ENCODE measurements at places on chromosomes 1 and 21.
A peak's percentile ranks its signal among the peaks of the same experiment; 100 is the strongest.

DNA sequence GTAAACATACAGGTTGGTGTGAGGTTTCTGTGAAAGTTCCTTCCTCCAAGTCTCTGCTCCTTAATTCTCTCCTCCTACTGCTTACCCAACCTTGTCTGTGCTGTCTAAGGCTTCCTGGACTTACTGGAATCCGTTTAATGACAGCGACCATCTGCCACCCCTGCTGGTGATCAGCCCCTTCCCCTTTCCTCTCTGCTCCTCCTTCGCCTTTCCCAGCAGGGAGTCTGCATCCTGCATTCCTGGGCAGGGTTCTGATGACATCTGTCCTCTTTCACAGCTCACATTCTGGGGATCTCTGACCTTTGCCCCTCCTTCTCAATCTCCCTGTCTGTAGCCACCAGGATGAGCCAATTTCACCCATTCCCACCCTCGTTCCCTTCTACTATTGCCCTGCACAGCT is 66.5 kb downstream of the KIRREL1 start:
- DNase-seq, result no peak

DNA sequence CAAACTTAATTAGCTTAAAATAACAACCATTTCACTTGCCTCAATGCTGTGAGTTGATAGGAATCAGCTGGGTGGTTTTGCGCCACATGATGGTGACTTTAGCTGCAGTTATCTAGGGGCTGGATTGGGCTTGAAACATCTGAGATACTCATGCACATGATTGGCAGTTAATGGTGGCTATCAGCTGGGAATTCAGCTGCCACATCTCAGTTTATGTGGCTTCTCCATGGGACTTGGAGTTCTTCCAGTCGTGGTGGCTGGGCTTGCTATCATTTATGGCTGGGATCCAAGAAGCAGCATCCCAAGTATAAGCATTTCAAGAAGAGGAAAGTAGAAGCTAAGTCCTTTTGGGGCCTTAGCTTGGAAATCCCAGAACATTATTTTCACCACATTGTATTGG is 36.4 kb downstream of the PDC start:
- DNase-seq, result no peak

GRCh38 chr1:173451981-173452380 is 25.2 kb upstream of the PRDX6 start:
- no peak for DNase-seq

- DNase-seq, result peak; percentile 60
Observed at GRCh38 chr1:110412576-110412975, 5.1 kb upstream of the LAMTOR5 start.

- no peak for DNase-seq
Observed at GRCh38 chr1:223837206-223837605, 8.5 kb downstream of the TP53BP2 start.

DNA sequence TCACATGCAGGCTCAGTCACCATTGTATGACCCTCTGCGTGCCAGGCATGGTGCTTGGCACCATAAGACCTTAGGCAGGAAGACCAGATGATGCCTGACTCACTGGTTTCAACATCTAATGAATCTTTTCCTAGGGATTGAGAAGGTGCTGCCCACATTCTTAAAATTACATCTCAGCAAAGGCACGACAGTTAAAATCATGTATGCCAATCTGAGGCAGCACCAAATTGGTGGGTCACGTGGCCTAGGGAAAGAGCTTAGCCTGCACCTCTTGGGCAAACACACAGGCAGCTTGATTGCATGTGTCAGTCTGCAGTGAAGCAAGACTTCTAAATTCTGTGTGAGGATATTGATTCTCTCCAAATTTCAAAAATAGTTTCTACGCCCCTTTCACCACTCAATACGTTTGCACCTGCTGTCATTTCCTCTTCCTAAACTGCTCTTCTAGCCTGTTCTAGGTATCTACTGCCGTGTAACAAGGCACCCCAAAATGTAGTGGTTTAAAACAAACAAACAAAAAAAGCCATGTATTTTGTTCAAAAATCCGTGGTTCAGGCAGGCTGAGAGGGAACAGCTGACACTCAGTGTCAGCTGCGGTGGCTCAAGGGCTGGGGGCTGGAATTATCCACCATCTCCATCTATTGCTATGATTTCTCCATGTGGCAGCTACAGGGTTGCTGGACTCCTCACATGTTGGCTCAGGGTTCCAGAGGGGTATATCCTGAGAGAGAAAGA is 160.2 kb upstream of the FGGY start:
- no peak for DNase-seq

DNA sequence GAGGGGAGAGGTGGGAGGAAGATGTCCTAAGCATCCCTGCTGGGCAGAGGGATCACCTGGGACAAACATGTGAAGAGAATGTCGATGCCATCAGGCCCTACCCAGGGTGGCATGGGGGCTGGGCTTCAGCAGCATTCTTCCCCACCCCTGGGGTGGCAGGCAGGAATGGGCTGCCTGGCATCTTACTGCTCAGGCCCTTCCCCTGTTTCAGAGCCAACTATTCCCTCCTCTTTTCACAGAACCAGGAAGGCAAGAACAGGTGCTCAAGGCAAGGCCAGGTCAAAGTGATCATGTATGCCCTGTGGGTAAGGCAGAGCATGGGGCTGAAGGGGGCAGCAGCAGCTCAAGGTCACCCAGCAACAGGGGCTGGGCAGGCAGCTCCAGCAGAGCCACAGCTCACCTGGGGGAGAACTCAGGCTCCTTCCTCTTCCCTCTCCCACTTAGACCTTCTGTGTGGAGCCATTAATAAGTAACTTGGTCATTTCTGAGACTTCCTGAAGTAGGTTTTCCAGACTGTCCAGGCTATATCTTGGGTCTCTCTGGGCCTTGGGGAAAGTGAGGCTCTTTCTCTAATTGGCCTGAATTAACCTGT is 56.4 kb downstream of the ELK4 start:
- DNase-seq, result no peak

DNA sequence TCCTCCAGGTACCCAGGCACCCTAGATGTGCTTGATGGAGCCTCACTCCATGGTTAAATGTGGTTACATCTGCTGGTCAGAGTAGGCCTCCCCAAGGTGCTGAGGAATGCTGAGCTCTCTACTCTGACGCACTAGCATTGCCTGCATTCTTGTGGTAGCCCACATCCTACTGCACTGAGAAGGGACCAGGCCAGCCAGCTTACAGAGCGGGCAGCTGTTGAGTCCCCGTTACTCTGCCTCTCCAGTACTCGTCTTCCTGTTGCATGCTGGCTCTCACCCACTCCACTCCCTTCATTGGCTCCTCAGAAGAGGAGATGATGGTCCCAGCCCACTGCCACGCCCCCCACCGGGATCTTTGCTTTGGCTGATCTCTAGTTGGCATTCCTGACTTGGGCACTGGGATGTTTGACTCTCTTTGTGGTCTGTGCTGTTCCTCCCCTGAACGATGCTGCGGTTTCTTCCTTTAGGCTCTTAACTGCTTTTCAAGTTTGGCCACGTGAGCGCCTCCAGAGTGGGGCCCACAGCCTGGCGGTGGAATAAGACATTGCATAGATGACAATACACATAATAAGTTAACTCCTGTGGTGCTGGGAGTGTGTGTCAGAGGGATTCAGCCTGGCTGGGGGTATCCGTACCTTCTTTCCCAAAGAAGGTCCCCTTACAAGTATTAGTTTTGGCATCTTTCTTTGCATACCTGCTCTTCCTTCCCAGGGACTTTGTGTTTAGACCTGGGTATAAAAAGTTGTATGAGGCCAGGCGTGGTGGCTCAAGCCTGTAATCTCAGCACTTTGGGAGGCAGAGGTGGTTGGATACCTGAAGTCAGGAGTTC is 18.6 kb downstream of the AZIN2 start:
- peak; percentile 55 for DNase-seq

GRCh38 chr1:29251164-29252124 is 15.1 kb downstream of the PTPRU start:
- no peak for DNase-seq

- DNase-seq, result no peak
Observed at GRCh38 chr1:172616636-172617035, 42.3 kb upstream of the FASLG start.

DNA sequence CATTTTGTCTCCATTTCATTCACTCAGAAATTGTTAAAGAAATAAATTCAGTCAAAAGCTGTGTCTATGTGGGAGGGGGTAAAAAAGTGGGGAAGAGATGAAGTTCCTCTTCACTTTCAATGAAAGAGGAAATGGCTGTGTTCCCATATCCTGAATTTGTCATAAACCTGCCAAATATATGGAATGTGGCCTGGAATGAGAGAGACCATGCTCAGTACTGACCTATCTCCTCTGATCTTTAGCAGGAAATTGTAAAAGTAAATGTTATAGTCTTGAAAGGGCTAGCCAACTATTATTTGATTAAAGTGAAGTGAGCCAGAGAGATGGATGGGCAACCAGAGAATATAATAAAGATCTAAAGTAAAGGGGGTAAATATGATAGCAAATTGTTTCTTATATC is 130.3 kb upstream of the C21orf91 start:
- DNase-seq, result no peak

DNA sequence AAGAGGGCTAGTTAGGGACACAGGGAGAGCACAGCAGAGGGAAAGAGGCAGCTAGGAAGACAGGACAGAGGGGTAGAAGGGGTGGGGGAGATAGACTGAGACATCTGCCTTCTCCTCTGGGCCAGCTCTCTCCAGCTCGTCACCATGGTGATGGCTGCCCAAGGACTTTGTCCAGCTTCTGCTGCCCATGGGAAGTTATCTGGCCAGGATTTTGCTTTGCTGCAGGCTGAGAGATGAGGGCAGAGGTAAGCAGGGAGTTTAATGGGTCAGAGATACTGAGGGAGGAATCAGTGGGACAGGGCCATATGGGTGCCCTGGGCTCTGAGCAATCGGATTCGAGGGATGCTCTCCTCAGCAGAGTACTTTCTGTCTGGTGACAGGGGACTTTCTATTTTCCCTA is 34.5 kb upstream of the GPR37L1 start:
- DNase-seq, result no peak

- DNase-seq, result no peak
Observed at GRCh38 chr1:36522021-36522420, 39.3 kb upstream of the CSF3R start.

GRCh38 chr1:114691061-114691460 is 4.3 kb downstream of the AMPD1 start:
- DNase-seq, result no peak

- no peak for DNase-seq
Observed at GRCh38 chr1:247551721-247552120, 2.8 kb downstream of the GCSAML start.

DNA sequence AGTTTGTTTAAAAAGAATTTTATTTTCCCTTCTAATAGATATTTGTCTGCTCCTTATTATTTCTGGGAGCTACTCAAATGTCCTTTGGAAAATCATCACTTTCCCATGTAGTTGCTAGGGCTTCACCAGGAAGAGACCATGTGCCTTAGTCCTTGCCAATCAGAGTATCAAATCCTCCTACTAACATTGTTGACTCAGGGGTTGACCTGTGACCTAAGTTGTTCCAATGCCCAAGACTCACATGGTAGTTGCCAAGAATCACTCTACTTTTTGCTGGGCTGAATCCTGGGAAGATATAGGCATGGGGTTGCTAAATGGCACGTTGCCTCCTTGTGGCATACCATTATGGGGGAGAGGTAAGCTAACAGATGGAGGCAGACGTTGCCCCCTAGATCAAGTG is 58.2 kb upstream of the FOXD3 start:
- DNase-seq, result no peak

DNA sequence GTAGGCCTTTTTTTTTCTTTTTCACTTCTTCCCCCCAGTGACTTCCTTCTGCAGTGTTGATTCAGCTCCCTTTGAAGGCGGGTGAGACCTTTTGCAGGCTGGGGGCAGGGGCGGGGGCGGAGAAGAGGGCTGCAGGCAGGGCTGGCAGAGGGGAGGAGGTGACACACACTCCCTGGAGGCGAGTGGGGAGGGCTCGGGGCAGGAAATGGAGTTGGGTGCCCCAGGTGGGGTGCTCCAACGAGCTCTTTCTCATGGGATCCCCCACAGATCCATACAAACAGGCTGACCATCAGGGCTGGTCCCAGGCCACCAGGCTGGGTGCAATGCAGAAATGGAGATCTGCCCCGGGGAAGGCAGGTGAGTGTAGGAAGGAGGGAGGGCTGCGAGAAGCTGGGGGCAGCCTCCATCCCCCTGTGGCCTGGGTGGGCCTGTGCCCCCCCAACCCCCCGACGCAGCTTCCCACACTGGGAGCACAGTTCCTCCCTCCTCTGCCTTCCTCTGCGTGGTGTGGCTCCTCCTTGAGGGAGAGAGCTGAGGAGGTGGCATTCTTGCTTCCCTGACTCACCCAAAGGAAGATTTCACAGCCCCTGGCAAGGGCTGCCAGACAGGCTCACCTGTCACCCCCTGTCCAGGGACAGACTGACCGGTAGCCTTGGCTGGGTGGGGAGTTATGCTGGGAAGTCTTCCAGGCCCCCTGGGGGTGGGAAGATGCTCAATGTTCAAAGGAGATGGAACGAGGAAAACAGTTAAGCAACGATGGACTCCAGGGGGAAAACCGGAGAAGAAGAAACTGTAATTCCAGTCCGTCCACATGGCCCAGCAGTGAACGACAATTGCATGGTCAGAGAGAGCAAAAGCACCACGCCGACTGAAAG is 7.1 kb upstream of the ITGB2 start:
- DNase-seq, result peak; percentile 86

DNA sequence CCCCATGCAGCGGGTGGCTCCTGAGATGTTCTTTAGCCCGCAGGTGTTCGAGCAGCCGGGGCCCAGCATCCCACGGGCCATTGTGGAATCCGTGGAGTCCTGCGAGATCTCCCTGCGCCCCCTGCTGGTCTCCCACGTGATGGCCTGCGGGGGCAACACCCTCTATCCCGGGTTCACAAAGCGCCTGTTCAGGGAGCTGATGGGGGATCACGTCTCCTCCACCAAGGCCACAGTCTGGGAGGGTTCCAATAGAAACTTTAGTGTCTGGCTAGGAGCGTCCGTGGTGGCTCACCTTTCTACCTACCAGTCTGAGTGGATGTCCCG is 71.0 kb downstream of the ACTL8 start:
- DNase-seq, result peak; percentile 6

GRCh38 chr1:30397576-30397975 is 325.8 kb downstream of the MATN1 start:
- no peak for DNase-seq

DNA sequence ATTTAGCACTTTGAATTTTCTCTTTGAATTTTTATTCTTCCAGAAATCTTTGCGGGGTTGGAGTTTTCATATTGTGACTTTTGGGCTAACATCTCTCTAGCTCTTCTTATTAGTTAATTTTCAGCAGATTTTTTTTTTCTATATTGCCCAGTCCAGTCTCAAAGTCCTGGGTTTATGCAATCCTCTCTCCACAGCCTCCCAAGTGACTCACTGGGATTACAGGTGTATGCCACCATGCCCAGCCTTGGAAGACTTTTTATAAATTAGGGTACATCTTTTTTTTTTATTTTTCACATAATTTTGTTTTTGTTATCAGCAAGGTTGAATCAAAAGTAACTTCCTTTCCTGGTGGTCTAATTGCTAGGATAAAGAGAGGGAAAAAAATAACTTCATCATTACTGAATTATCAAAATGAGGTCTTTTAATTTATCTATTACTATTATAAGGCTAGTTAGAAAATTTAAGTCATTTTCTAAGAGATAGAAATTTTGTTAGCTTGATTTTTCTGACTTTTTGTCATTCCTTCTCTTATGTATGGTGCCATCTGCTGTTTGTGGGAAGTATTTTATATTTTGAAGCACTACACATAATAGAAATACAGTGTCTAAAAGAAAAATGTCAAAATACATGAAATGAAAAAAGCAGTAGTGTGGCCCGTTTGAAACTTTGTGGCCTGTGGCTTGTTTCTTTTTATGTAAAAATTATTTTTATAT is 273.4 kb upstream of the CACYBP start:
- no peak for DNase-seq
